ENCODE measurements at places on chromosomes 5 and 9. TPM values are rescaled to one million over a fixed set of nuclear protein-coding genes. Genes with fewer than 3 reads are reported as not detected.

Gene HMMR
- 1.8 TPM for total RNA-seq

Gene CAMK4
- 5.0 TPM for total RNA-seq

Gene CCL21
- total RNA-seq: 30.2 TPM

Gene LCN10
- total RNA-seq: 11.4 TPM

Data from mucosa of gallbladder (tissue), 1 donor.